Spleen (tissue), 13 donors: ENCODE measurements at places on chromosomes 13 and 19. TPM values are rescaled to one million over a fixed set of nuclear protein-coding genes. Genes with fewer than 3 reads are reported as not detected.

The CGB5 gene
- not detected for total RNA-seq

The C19orf85 gene
- total RNA-seq = not detected

The ZNF177 gene
- total RNA-seq = 2.3 TPM

The COQ8B gene
- total RNA-seq = 23.0 TPM

The VAV1 gene
- 151 TPM for total RNA-seq

The WDR88 gene
- total RNA-seq = not detected

The TDRD12 gene
- not detected for total RNA-seq

The ANGPTL4 gene
- total RNA-seq = 11.8 TPM

The USHBP1 gene
- 16.6 TPM for total RNA-seq

The PTGIR gene
- total RNA-seq = 10.4 TPM

The GRIN2D gene
- total RNA-seq = 0.54 TPM

The LSM4 gene
- 61.0 TPM for total RNA-seq

The PSPN gene
- 1.9 TPM for total RNA-seq

The NOVA2 gene
- 6.1 TPM for total RNA-seq

GRCh38 chr13:22278336-22278929, 607.6 kb downstream of the FGF9 start:
- no peak for DNase-seq

DNA sequence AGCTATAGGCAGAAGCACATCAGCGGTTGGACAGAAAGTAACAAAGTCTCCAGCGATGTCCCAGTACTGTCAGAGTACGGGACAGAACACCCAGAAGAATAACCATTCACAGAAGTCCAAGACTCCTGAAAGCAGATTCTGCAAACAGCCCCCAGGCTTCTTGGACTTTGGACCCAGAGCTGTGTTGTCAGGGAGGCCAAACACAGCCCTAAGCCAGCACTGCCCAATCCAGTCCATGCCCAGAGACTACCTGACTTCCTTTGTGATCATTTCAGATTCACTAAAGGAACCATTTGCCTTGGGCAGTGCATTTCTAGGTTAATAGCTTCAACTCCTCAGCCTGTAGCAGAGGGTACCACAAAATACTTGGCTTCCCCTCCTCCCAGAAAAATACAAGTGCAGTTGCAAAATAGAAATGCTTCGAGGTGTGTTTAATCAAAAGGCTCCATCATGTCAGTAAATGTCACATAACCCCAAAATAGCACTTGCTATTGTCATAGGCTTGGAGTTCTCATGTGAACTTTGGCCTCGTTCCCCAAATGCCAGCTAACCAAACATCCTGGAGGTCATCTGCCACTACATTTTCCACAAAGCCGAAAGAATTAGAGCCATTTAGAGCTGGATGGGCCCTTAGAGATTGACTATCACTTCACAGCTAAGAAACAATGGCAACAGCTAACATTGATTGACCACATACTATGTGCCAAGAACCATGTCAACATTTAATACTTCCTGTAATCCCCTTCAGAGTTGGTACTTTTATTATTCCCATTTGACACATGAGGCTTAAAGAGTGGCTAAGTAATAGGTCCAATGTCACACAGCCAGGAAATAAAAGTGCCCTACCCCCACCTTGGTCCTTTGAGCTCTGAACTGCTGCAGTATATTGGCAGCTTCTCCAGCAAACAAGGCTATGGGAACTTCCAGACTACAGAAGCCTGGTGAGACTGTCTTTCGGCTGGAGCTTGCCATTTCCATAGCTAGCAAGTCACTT, 329.9 kb downstream of the FOXO1 start:
- no peak for DNase-seq

GRCh38 chr13:33940898-33941297, 122.9 kb downstream of the RFC3 start:
- DNase-seq = no peak

- DNase-seq = no peak
Observed at GRCh38 chr13:62910541-62911060, 1495.0 kb upstream of the PCDH20 start.

- DNase-seq = no peak
Observed at GRCh38 chr13:87042946-87043345, 628.2 kb upstream of the SLITRK5 start.

- DNase-seq = peak; percentile 81
Observed at GRCh38 chr13:42380420-42381164, 108.6 kb downstream of the AKAP11 start.

- no peak for DNase-seq
Observed at GRCh38 chr13:97285221-97285955, 63.3 kb downstream of the MBNL2 start.

DNA sequence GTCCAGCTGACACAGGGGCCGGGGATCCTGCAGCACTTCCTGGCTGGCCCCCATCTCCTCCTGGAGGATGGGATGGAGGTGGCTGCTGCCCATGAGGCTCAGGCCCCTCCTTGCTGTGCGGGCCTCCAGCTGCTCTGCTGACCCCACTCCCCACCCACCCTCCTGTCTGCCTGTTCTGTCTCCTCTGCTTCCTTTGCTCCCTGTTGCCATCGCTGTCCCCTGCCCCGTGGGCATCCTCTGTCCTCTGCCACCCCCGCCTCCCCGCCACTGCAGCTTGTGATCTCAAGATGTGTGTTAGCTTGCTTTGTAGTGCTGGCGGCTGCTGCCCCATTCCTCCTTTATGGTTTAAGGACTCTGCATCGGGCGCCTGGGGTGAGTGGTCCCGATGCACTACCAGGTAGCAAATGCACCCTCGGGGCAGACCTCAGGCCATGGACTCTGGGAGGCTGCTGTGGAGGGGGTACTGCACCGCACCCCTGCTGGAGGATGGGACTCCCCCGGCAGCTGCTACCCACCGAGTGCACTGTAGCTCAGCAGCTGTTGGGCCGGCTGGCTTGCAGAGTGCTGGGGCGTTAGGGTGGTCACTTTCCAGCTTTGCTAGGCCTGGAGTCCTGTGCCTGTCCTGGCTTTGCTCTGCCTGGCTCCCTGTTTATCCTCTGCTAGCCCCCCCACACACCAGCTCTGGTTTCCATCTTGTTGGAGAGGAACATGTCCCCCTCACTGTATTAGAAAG, 15.8 kb upstream of the C19orf33 start:
- no peak for DNase-seq

DNA sequence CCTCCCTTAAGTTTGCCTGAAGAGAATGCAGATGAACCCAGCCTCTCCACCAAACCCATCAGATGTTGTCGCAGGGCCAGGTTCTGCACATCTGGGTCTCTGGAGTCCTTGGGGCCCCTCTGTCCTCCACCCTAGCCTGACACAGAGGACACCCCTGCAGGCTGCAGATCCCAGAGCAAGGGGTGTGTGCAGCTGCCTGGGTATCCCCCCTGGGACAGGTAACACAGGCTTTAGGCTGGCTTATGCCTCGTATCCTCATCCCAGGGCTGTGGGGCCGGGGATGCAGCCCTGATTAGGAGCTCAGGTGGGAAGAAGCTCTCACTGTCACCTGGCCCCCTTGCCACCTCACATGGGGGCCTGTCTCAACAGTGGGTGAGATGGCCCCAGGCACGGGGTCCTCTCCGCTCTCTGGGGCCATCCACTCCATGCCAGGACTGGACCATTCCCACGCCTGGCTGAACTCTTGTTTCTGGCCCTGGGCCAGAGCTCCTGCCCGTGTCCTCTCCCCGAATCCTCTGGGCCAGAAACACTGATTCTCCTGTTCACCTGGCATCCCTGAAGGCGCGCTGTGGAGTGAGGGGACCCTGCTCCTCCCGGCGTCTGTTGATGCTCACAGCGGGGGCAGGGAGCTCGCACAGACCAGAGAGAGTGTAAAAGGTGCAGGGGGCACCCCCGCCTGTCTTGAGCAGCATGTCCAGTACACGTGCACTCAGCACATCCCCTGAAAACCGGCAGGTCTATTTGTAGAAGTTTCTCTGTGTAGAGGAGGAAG, 38.7 kb upstream of the TPM4 start:
- no peak for DNase-seq

DNA sequence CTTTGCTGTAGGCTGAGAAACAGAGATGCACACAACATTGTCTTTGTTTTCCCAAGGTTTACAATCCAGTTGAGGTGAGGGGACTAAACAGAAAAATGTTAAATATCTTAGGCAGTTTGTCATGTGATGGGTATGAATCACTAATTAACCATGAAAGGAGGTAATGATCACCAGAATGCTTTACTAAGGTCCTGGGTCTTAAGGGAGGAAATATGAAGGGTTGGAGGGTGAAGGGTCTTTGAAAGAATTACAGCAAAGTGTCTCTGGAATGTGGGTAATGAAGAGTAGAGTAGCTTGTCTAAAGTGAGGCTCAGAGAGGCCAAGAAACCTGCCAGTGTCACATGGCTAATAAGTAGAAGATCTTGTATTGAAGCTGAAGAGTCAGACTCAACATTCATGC, 19.0 kb downstream of the BIVM start:
- DNase-seq = no peak

- no peak for DNase-seq
Observed at GRCh38 chr19:11300811-11301120, 4.8 kb downstream of the TSPAN16 start.

DNA sequence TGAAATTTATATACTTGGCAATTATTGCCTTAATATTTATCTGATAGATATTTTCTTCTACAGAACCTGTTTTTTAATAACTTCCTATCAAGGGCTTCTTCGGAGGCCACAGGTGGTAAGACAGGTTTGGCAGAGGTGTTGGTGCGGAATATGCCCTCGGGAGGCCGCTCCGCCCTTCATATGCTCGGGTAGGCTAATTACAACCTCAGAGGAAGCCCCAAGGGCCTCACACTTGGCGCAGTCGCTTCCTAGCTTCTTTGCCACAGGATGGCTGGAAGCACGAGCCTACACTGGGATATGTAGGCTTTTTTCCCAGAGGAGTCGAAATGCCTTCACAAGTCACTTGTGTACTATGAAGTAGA, 68.8 kb downstream of the LMO7 start:
- no peak for DNase-seq

DNA sequence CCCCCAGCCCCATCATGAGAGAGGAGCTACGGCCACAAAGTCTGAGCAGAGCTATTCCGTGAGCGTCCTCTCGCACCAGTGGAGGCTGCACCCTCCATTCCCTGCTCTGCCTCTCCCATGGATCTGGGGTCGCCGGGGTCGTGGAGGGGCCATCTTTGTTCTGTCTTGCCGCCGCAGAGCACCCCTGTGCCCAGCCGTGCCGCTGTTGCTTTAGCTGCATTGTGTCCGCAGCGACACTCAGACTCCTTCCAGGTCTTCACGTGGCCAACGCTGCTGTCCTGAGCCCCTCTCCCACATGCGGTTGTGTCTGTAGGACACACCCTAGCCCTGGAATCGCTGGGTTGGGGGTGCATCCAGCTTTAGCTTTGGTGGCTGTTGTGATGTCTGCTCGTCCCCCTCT, 15.8 kb downstream of the YIPF2 start:
- no peak for DNase-seq

DNA sequence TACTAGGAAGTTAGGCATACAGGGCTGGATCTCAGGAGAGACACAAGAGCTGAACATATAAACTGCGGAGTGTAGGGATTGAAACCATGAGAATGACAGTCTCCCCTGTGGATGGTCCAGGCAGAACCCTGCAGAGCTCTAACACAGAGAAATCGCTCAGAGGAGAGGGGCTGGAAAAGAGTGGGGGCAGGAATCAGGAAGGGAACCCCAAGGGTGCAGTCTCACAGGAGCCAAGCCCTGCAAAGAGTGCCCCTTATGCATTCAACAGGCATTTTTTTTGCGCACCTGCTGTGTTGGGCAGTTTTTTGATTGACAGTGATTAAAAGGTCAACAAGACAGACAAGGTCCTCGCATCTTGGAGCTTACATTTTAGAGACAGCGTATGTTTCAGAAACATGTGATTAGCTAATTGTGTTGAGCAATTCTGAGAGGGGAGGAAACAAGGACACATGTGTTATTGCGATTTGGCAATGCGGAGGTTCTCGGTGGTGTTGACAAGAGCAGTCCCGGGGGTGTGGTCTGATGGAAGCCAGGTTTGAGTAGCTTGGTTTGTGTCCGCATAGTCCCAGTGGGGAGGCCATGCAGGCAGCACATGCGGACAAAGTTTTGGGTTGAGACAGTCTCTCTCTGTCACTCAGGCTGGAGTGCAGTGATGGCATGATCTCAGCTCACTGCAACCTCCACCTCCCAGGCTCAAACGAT, 182.6 kb upstream of the IRS2 start:
- no peak for DNase-seq

DNA sequence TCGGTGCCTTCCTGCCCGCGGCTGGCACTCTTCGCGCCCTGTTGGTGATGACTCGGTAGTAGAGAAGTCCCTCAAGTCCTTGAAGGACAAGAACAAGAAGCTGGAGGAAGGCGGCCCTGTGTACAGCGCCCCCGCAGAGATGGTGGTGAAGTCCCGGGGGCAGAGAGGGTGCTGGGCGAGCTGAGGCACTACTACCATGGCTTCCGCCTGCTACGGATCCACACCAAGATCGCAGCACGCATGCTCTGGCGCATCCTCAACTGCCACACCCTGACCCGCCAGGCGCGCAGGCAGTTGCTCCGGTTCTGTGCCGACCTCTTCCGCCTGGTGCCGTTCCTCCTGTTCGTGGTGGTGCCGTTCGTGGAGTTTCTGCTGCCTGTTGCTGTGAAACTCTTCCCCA, 11.1 kb downstream of the ZSCAN1 start:
- no peak for DNase-seq

- DNase-seq = no peak
Observed at GRCh38 chr13:41418027-41418426, 39.3 kb upstream of the RGCC start.
